H1 (cell line): ENCODE measurements at places on chromosomes 13 and 19.
A peak's percentile ranks its signal among the peaks of the same experiment; 100 is the strongest.

GRCh38 chr19:12521996-12522395, 29.3 kb downstream of the ZNF564 start:
- DNase-seq: peak; percentile 53

- DNase-seq: no peak
Observed at GRCh38 chr13:41562083-41562482, 104.7 kb downstream of the RGCC start.

- DNase-seq: no peak
Observed at GRCh38 chr13:67466569-67466968, 236.4 kb upstream of the PCDH9 start.

- peak; percentile 85 for DNase-seq
Observed at GRCh38 chr19:18204394-18205199, 755 bp upstream of the RAB3A start.

- DNase-seq: no peak
Observed at GRCh38 chr13:36030670-36031331, 100.4 kb downstream of the DCLK1 start.

GRCh38 chr19:56839652-56840450, 675 bp downstream of the PEG3 start:
- DNase-seq: no peak

GRCh38 chr19:31339411-31339810, 9.8 kb downstream of the TSHZ3 start:
- no peak for DNase-seq

GRCh38 chr13:97460004-97460775, 26.2 kb downstream of the RAP2A start:
- DNase-seq: no peak

DNA sequence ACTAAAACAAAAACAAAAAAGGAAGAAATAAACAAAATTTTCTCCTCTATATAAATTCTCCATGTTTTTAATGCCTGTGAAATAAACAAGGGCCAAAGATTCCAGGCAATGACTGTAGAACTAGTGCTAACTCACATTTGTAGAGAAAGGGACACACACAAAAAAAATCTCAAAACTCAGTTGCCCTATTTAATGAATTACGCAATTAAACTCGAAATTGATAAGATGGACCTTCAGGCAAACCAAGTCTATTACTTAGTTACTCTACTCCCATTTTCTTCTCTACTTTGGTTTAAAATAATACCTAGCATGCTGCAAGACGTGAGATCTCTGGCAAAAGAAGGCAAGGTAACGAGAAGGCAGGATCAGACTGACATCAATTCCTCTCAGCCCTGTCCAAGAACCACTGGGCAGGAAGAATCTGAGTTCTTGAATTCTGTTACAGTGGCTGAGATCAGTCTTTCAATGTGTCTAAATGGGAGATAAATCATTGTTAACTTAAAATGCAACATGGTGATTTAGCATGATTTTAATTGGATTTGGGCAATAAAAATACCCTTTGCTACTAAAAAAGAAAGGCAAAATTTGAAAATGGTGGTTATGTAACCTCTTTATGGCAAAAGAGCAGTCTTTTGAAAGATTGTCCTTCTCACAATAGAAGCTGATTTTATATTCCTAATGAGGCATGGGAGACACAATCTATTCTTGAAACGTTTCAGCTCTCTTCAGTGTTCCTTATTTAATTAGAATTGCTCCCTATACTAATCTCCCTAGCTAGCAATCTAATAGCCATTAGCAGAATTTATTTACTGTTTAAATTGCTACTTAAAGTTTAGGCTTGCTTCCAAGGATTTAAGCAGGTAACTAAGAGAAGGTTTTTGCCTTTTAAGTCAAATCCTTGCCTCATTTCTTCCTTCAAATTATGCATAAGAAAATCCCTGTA, 25.9 kb downstream of the SPRY2 start:
- no peak for DNase-seq

GRCh38 chr13:79384022-79384610, 21.9 kb downstream of the RBM26 start:
- DNase-seq: no peak

DNA sequence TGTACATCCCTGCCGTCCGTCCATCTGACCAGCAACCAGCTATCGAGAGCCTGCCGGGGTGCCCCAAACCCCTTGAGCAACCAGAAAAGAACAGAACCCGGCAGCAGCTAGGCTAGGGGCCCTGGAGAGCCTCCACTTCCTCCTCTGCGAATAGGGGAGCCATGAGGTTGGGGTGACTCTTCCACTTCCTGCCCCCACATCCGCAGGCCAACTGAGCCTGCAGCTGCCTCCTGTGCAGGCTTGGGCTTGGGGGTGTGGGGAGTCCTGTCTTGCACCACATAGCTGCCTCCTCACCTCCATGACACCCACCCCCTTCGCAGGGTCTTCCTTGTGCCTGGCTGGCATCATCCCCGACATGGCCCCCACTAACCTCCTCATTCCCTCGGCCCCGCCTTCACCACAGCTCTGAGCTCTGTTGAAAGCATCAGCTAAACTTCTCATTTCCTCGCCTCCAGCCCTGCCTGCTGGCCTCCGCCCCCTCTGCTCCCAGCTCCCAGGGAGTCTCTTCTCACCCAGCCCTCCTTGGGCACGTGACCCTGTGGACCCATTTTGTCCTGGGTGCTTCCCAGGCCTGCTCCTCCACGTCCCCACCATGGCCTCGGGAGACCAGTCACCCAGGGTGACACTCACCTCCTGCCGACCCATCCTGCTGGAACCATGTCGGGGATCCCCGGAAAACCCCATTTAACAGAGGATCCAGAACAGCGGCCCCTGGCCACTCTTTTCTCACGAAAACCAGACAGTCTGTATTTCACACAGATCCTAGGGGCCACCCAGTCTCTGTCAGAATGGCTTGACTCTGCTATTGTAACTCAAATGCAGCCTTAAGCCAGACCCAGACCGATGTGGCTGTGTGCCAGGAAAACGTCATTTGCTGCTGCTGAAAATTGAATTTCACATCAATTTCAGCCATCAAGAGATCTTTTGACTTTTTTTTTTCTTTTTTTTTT, 50.4 kb downstream of the MYO9B start:
- no peak for DNase-seq

DNA sequence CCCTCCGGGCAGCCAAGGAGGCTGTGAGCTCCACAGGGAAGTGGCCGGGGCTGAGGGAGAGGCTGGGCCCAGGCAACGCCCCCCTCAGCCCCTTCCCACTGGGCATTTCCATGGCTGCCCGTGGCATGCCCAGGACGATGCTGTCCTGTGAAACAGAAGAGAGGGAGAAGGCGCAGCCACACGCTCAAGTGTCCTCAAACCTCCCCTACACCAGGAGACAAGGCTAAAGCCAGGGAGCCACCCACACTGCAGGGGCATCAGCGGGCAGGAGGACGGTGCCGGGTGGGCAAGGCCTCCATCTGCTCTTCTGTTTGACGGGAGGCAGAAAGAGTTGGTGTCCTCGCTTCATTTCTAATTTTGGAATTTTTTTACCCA, 14.2 kb upstream of the PROZ start:
- DNase-seq: no peak

GRCh38 chr13:65964672-65965071, 1265.5 kb downstream of the PCDH9 start:
- no peak for DNase-seq

- DNase-seq: no peak
Observed at GRCh38 chr13:21897161-21897560, 226.3 kb downstream of the FGF9 start.

DNA sequence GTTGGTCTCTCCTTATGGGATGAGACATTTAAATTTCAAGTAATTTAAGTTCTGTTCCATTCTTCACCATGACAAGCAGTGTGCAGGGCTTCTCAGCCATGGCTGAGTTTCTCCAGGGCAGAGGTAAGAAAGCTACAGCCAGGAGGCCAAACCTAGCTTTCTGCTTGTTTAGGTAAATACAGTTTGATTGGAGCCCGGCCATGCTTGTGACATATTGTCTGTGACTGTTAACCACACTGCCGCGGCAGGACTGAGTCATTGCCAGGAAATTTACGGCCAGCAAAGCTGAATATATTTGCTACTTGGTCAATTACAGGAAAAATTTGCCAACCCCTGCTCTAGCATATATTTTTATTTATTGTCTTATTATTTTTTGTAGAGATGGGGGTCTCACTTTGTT, 10.7 kb downstream of the NLRP8 start:
- DNase-seq: no peak

DNA sequence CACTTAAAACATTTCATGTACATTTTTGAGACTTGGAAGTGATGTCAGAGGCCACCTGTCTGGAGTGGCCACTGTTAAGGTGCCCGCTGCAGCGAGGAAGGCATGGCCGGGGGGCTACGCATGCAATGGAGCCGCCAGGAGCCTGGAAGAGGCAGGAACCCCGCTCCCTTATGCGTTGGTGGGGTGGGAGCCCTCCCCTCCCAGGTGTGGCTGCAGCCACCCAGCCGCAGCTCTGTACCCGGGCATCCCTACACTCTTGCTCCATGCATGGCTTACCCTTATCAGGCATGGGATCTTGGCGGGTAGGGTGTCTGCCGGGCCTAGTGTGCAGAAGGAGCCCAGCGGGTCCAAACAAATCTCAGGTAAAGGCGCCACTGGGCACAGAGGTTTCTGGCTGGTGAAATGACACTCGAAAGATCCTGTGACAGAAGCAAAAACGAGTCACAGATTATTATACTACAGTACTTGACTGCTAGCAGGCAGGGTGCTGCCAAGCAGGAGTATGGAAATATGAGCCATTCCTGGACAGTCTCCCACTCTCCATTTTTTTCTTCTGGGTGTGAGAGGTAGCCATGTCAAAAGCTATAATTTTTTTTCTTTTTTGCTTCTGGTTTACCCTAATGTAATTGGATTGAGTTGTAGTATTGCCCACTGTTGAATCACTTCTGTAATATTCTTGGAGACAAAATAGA, 1606.3 kb upstream of the MIR17HG start:
- DNase-seq: no peak

GRCh38 chr13:32850316-32851052, 165.7 kb upstream of the KL start:
- DNase-seq: peak; percentile 19

- DNase-seq: no peak
Observed at GRCh38 chr19:964116-964520, 20.0 kb upstream of the WDR18 start.

- no peak for DNase-seq
Observed at GRCh38 chr13:58955546-58956385, 1208.0 kb downstream of the DIAPH3 start.

- DNase-seq: peak; percentile 31
Observed at GRCh38 chr13:23578411-23579071, 8.3 kb downstream of the TNFRSF19 start.

DNA sequence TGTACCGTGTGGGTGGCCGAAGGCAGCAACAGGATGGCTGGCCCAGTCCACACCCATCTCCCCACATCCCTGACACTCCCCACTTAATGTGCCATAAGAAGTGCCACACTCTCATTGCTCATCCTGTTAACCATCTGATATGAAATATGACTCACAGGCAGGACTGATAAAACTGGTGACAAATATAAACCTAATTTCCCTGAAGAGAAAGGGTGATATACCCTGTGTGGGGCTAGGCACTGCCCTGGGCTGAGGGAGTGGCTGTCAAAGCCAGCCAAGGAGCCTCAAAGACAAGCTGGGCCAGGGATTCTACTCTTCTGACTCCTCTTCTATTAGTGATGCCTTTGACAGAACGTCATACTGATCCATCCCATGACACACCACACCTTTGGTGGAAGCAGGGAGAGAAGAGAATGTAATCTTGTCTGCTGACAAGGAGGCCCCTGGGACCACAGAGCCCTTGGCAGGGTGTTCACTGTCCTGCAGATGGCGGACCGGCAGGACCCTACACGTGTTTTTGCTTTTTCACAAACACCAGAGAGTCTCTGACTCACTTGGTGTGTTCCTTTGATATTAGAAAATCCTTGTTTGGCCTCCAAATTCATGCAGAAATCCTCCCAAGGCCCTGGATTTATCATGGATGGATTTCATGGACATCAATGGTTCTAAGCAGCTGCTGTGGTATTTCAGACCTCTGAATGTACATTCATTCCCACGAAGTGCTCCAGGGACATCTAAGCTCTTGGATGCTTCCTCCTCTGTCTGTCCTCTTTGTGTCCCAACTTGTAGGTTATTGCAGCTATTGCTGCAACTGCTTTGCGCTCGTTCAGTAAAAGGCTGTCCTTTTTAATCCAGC, 98.0 kb upstream of the WASF3 start:
- DNase-seq: no peak

- DNase-seq: peak; percentile 59
Observed at GRCh38 chr13:112905990-112906641, 62.9 kb upstream of the MCF2L start.

DNA sequence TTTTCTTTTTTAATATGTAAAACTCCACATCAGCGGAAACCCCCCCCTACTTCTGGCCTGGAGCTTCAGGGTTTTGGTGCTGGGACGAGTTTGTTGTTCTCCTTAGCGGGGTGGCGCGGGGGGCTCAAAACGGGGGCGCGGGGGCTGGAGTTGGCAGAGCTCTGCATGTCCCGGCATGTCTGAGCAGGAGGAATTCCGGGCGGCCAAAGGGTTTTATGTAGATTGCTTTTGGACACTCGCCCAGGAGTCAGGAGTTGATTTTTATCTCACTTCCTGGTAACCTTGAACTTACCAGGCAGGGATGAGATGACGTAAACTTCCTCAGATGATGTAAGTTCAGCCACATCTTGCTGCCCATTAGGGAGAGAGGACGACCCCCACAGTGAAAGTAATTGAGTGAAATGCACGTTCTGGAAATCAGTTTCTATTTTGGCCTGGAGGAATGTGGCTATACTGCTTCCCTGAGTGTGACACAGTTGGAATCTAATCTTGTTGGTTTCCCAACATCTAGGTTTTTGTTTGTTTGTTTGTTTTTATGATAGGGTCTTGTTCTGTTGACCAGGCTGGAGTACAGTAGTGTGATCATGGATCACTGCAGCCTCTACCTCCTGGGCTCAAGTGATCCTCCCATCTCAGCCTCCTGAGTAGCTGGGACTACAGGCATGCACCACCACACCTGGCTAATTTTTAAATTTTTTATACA, 21.0 kb upstream of the GDF15 start:
- DNase-seq: no peak

DNA sequence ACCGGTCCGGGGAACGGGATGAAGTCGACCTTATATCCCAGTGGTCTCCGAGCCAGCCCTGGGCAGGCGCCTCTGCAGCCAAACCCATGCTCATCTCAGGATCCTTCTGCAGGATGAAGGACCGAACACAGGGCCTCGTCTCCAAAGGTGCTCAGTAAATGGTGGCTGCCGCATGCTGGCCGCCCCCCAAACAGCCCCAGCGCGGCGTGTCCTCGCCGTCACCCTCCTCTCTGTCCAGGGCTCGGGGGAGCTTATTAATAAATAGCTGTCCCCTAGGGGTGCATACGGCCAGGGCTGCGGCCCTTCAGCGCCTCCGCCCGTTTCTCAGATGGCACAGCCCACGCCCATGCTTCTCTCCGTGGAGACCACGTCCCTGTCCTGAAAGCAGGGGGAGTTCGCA, 32.6 kb upstream of the SPACA7 start:
- no peak for DNase-seq

DNA sequence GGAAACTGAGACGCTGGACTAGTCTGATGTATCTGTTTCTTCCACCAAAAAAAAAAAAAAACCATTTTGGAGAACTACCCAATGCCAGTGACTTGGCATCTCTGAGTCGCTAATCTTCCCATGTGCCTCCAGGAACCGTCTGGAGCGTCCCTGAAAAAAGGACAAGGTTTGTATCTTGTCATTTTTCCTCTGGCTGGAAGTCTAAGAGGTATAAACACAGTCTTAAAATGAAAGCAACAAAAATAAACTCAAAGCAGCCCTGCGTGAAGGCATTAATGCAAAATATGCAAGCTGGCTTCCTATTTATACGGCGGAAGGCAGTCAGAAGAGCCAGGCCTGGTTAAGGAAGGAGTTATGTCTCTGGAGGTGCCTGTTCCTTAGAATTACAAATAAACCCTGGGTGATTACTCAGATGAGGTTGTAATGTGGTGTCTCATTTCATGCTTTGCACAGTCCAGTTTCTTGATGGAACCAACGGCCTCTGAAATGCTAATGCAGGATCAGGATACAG, 20.3 kb downstream of the ACTN4 start:
- DNase-seq: no peak
